Upper lobe of right lung (tissue), 1 donor: ENCODE measurements at places on chromosomes 4 and X. TPM values are rescaled to one million over a fixed set of nuclear protein-coding genes. Genes with fewer than 3 reads are reported as not detected.

Gene MAGEA2
- total RNA-seq, result not detected

Gene WDR19
- total RNA-seq, result 32.9 TPM

Gene ATOH1
- total RNA-seq, result not detected

Gene PDHA1
- 114 TPM for total RNA-seq

Gene RHOXF2B
- total RNA-seq, result not detected

Gene GALNTL6
- total RNA-seq, result 0.20 TPM

Gene CRMP1
- 6.1 TPM for total RNA-seq

Gene FBXL5
- 101 TPM for total RNA-seq
